ENCODE measurements at places on chromosomes 1 and 21.

- no peak for DNase-seq
Measured at GRCh38 chr1:110051262-110051648, 16.8 kb downstream of the STRIP1 start.

- no peak for DNase-seq
Measured at GRCh38 chr1:170558731-170559130, 26.8 kb downstream of the GORAB start.

DNA sequence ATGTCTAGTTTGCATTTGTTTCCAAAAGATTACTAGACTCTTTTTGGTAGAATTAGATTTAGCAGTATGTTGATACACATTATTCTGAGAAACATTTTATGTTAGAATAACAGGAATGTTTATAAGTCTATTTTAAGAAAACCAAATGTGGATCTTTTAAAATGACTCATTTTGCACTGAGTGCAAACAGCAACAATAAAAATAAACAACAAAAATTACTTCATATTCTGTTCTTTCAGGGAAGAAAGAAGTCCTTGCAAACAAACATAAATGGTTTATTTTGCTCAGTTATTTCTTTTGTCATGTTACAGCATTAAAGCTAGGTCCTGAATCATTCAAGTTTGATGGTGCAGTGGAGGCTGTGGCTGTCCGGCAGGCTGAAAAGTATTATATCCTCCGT is 106.8 kb upstream of the TENT5C start:
- no peak for DNase-seq

GRCh38 chr1:68111519-68112436 is 61.4 kb upstream of the DIRAS3 start:
- DNase-seq, result peak; percentile 92

DNA sequence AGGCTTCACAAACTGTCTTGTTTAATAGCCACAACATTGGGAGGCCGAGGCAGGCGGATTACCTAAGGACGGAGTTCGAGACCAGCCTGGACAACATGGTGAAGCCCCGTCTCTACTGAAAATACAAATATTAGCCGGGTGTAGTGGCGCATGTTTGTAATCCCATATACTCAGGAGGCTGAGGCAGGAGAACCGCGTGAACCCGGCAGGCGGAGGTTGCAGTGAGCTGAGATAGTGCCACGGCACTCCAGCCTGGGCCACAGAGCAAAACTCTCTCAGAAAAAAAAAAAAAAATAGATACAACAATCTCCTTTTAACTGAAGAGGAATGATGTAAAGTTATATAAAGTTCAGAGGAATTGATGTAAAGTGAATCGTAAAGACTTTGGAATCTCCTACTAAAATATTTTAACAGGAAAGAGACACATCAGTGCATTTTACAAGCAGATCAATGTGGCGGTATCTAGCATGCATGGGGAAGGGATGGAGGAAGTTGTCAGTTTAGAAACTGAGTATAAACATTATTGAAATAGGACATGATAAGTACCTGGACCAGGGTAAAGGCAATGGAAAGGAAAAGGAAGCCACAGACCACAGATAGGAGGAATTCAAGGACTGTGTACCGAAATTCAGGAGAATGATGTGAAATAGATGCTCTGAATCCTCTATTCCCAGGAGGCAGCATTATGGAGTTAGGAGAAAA is 41.5 kb downstream of the PTPRC start:
- no peak for DNase-seq

DNA sequence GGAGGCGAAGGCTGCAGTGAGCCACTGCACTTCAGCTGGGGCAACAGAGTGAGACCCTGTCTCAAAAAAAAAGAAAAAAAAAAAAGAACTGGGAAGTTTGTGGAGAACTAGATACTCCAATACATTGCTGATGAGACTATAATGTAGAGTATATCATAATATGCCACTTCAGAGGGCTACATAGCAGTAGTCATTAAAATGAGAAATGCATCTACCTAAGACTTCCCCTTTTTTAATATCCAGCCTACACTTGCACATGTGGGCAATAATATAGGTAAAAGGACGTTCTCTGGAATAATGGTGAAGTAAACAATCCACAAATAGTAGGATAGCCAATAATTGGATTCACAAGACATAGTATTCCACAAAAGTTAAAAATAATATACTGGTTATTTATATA is 311.0 kb downstream of the HLX start:
- no peak for DNase-seq

- DNase-seq, result peak; percentile 34
Measured at GRCh38 chr1:175192630-175193526, at the start of gene KIAA0040. Gene KIAA0040, minus strand, starts transcription at chr1:175192776. Its CDS starts 31,763 bp downstream, at chr1:175161013.

DNA sequence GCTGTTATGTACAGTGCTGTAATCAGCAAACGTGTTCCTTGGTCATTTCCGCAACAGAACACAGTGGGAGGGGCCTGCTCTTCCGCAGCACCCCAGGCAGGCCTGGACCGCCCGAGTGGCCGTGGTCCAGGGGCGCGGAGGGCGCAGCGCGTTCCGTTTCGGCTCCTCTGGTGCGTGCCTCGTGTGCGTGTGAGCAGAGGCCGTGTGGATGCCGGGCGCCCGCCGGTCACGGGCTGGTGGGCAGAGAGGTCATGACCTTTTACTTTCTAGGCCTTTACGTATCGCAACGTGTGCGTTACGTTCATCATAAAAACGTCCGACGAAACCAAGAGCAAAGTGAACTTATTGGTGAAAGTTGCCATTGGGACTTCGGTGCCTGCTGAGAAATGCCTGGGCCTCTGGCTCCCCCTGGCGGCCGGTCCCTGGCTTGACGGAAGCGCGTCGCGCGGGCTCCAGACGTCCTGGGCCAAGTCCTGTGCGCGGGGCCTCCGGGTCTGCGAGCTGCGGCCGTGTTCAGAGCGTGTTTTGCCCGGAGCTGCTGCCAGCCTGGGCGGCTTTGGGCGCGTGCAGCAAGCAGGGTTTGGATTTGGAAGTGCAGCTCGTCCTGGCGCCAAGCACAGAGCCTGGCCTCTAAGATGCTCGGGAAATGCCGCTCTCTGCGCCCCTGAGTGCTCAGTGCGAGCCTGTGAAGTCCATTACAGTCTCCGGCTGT is 34.4 kb downstream of the COL18A1 start:
- DNase-seq, result peak; percentile 46

DNA sequence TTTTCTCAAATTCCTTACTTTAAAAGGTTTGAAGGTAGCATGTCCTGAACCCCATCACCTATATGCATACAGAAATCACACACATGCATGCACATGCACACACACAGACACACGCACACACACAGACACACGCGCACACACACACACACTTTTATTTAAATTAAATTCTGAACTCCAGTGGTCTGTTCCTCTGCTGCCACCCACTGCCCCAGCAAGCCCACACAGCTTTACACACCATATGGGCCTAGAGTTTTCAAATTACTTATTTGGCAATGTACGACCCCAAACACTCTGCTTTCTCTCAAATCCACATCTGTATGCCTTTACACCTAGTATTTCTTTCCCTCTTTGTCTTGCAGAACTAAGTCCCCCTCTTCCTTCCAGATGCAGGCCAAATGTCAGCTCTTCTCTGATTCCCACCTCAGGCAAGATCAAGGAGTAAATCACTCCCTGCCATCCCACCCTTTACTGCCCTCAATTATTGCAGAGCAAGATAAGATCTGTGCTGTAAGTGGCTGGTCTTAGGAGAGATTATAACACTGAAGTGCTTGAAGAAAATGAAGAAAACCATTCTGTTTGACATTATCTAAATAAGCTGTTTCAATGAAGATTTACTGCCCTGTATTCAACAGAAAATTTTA is 429.9 kb upstream of the CXADR start:
- no peak for DNase-seq

GRCh38 chr1:172657586-172657985 is 1.3 kb upstream of the FASLG start:
- no peak for DNase-seq

- peak; percentile 33 for DNase-seq
Measured at GRCh38 chr1:211734791-211735190, 59.4 kb upstream of the NEK2 start.

GRCh38 chr1:85894651-85895050 is 186.4 kb upstream of the ZNHIT6 start:
- DNase-seq, result peak; percentile 40

- DNase-seq, result no peak
Measured at GRCh38 chr1:92820024-92820423, 11.8 kb upstream of the RPL5 start.

- DNase-seq, result no peak
Measured at GRCh38 chr21:35201288-35201687, 152.2 kb upstream of the RUNX1 start.

DNA sequence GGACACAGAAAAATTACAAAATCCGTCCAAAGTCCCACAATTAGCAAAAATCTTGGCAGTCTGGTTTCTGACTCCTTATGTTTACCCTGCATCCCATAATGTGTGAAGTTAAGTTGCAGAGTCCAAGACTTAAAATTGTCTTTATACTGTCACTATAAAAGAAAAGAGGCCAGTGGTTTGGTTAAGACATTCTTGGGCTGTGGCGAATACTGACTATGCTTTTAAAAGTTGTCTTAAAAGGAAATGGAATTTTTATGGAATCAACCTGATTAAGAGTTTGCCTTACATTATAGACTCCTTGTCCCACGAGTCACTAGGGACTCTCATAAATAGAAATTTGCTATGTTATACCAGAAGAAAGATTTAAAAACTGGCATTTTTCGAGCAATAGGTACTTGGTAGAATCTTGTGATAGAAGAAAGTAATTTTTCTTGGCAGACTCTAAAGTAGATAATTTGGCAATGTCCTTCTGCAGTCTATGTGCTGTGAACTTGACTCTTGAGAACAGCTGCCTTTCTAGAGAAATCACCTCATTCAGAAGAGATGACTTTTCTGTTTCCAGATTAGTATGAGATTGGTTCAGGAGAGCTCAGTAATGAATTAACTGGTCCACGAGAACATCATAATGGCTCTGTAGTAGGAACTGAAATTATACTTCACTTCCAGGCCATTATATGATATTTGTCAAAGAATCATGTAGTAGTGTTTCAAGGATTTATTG is 31.8 kb downstream of the NTNG1 start:
- no peak for DNase-seq

GRCh38 chr1:35573198-35574124 is at the start of gene TFAP2E:
Gene TFAP2E, plus strand, starts transcription at chr1:35573314. Its CDS starts 264 bp downstream, at chr1:35573578.
- peak; percentile 8 for DNase-seq

GRCh38 chr1:167795810-167796740 is 74.3 kb downstream of the MPZL1 start:
- no peak for DNase-seq

DNA sequence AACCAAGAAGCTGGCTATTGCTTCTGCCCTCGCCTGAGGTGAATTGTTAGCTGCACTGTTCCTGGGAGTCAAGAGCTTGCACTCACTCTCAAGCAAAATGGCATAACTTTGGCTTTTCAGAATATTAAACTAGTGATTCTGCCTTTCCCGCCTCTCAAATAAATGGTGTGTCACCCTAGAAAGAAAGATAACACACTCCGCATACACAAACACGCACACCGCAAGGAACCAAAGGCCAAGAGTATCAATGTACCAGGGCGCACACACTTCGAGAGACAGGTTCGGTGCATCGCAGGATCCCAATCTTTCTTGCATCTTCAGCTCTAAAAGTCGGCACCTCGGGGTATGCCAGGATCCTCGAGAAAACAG is 470 bp upstream of the RTCA start:
- peak; percentile 11 for DNase-seq

DNA sequence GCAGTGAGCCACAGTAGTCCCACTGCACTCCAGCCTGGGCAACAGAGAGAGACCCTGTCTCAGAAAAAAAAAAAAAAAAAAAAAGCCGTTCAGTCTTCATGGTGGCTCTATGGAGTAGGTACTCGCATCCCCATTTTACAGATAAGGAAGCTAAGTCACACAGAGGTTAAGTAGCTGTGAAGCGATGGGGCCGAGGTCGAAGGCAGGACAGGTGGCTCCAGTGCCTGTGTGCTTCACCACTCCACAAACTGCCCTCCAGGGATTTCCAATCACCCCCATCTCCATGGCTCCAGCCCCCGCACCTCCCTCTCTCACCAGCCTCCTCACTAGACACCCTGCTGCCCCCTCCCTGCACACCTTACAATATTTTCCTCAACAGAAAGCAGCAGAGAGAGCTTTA is 61.9 kb downstream of the SYF2 start:
- no peak for DNase-seq

DNA sequence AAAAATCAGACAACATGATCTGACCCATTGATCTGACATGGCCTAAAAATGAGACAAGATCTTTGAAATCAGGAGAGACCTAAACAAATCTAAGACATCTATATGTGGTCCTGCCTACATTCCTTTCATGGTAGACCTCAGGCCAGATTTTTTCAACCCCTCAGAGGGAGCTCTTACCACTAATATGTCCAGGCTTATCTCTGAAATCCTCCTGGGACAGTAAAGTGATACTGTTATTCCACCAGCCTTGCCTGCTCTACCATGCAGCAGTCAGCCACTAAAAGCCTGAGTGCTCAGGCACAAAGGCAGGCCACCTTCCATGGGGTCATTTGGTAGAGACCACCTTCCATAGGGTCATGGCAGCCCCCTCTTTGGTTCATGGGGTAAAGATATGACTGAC is 126.9 kb downstream of the TBX15 start:
- no peak for DNase-seq

- DNase-seq, result no peak
Measured at GRCh38 chr1:205947024-205947423, 3.8 kb upstream of the SLC26A9 start.

DNA sequence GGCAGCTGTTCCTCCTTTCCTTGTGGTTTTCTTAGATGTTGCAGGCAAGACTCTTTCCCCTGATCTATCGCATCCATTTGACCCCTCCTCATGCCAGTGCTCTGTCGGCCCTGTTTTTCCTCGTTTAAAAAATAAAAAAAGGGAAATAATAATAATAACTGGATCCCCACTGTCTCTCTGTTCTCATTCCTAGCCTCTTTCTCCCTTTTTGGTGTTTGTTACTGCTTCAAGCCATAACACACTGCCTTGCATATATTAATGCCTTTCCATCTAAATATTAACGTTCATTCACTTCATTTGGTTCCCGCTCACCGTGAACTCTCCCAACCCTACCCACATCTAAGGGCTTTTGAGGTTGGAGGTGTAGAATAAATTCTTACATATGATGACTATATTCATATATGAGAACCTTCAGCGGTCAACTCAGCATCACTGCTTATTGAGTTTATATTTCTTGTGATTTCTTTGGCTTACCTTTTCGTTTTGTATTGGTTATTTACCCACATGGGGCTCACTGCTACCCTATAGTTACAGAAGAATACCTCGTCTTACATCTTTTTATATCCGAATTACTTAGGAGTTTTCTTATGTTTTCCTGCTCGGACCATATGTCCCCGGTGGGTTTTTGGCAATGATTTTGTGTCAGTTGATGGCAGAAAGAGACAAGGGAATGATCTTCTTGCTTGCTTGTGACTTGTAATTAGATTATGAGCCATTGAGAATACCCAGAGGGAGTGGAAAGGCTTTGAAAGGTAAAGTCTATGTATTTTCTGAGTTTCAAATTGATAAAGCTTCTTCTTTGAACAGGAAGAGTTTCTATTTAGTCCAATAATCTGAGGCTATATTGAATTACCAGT is 805 bp downstream of the ATG4C start:
- DNase-seq, result peak; percentile 26

- DNase-seq, result no peak
Measured at GRCh38 chr1:229121845-229122436, 149.0 kb upstream of the RAB4A start.

DNA sequence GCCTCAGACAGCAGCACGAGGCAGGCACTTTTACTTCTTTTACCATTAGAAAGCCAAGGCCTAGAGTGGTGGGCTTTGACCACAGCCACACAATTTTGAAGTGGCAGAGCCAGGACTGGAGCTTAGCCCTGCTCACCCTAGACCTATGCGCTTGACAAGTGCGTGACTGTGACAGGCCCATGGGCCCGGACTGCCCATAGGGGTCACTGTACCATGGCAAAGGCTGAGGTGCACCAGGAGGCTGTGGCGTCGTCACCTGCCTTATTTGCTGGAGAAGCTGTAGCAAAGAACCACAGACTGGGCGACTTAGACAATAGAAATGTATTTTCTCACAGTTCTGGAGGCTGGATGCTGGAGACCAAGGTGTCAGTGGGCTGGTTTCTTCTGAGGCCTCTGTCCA is 2.6 kb upstream of the TMEM82 start:
- no peak for DNase-seq
